Fibroblast of mammary gland (primary cell): ENCODE measurements at places on chromosomes 4 and X.

DNA sequence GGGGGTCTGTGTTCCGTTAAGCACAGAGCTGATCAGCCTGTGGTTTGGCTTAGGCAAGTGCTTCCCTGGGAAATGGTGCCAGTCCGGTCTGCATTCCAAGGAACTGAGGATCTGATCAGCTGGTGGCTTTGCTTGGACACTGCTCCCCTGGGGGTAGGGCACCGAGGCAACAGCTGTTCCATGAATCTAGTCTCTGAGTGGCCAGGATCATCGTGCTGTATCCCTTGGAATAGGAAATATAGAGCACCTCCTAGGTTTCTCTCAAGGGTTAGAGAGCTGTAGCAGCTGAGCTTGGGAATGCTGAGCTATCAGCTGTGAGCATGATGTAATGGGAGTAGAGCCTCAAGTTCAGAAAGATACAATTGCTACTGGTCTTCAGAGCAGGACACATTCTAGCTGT is 863.9 kb downstream of the RAPGEF2 start:
- DNase-seq, result no peak

DNA sequence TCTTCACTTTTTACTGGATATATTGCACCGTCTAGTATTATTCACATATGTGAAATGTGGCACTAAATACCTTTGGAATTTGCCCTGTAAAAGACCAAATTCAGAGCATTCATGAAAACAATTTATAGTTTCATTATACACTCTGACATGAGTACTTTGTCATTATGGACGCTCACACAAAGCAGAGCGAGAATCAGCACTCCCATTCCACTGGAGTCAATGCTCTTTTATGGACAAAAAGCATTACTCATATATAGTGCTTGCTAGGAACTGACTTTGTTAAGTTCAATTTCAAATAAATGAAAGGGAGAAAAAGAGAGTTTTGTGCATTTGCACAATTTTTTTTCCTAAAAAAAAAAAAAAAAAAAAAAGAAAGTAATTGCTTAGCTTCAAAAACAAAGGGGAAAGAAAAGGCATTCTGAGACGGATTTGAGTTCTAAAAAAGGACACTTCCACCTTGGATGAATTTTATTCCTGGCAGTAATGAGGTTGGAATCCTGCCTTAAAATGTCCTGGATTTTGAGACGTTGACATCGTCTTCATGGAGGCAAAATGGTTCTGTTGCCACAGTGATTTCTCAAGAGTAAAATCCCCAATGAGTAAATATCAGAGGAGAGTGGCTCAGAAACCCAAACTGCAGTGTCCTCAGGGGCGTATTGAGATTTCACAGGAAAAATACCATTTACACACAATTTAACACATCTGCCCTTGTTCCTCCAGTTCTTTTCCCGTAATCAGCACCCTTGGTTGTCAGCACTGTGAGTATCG is 34.8 kb downstream of the CCDC149 start:
- no peak for DNase-seq

DNA sequence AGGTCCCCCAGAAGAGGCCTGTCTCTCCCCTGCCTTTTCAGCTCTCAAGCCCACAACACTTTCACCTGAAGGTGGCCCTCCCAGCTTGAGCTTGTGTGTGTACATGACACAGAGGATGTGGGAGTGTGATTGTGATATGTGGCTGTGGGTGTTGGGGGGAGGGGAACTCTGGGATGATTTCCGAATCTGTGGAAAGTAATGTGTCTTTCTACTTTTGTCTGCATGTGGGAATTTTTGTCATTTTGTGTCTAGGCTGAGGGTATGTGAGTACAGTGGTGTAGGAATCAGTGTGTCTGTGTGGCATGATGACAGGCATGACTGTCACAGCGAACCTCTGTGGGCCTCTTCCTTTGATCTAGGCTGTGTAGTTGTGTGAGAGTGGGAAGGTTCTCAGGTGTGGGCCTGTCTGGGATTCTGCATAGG is 6.4 kb downstream of the SYP start:
- DNase-seq, result no peak

DNA sequence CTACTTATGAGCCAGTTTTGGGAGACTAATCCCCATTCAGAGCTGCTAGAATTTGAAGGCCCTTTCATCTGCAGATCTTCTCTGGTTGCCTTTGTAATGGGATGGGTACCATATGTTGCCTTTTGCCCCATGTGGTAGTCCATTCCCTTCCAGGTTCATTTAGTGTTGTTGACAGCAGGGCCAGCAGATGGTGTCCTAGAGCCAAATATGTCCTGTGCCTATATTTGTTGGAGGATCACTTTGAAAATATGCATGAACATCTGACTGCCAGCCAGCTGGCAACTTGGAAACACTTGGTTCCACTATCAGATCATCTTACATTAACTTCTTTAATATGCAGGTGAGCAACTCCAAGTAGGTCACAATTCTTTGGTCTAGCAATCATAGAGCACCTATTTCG is 30.4 kb downstream of the CFAP299 start:
- DNase-seq, result peak; percentile 73

DNA sequence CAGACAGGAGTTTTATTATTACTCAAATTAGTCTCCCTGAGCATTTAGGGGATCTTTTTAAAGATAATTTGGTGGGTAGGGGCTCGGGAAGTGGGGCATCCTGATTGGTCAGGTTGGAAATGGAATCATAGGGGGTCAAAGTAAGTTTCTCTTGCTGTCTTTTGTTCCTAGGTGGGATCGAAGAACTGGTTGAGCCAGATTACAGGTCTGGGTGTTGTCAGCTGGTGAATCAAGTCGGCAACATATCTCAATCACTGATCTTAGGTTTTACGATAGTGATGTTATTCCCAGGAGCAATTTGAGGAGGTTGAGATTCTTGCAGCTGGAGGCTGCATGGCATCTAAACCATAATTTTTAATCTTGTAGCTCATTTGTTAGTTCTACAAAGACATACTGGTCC is 629.5 kb upstream of the AMOT start:
- DNase-seq, result no peak

GRCh38 chr4:117640836-117641235 is 393.4 kb upstream of the NDST3 start:
- DNase-seq, result no peak
